ENCODE measurements at places on chromosomes 13 and 19. TPM values are rescaled to one million over a fixed set of nuclear protein-coding genes. Genes with fewer than 3 reads are reported as not detected.

The SHISA2 gene
- total RNA-seq: 5.5 TPM

The HTR2A gene
- not detected for total RNA-seq

The KLK5 gene
- not detected for total RNA-seq

The EFNB2 gene
- total RNA-seq: 93.2 TPM

The CD177 gene
- total RNA-seq: not detected

GRCh38 chr19:17580470-17581144 is 25.2 kb downstream of the COLGALT1 start:
- H3K36me3 ChIP-seq: peaks cover 14% of the 10 kb centered on the region
- H3K4me1 ChIP-seq: no peaks in the 10 kb centered on the region
- H3K27ac ChIP-seq: no peak overlapping the region
- DNase-seq: no peak
- H3K4me3 ChIP-seq: no peak overlapping the region

DNA sequence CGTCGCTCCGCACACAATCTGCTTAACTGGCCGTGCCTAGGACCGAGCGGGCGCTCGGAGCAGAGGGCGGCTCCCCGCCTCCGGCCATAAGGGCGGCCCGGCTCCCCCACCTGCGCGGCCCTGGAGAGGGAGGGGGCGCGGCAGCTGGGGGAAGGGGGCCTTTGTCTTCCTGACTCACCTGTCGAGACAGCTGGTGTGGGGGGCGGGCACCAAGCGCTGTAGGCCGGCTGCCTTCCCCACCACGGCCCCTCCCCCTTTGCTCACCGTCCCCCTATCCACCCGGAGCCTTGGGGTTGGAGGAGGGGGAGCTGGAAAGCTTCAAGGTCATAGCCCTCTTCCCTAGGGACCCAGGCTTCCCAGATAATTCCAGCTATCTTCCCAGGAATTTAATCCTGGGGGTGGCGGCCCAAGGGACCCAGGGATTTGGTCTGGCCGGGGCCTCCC is 1.2 kb downstream of the VASP start:
- DNase-seq: no peak
- peaks cover 11% of the 10 kb centered on the region for H3K36me3 ChIP-seq
- peaks cover 23% of the 10 kb centered on the region for H3K4me1 ChIP-seq

DNA sequence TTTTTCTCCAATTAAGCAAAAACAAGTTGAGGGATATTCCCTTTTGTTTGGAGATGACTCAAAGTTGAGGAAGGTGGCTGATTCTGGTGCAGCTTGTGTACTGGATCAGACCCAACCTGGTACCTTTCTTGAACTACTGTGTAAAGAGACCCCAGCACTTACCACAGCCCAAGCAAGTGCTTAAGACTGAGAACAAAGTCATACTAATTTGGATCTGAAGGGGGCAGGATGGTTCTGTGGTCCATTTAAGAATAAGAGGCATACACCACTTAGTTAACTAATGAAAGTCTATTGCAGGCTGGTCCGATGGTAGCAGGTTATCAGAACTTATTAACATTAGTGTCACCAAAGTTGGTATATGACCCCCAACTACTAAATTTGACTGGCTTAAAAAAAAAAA is 6.3 kb downstream of the THSD1 start:
- no peaks in the 10 kb centered on the region for H3K27me3 ChIP-seq
- no peak overlapping the region for H3K27ac ChIP-seq

DNA sequence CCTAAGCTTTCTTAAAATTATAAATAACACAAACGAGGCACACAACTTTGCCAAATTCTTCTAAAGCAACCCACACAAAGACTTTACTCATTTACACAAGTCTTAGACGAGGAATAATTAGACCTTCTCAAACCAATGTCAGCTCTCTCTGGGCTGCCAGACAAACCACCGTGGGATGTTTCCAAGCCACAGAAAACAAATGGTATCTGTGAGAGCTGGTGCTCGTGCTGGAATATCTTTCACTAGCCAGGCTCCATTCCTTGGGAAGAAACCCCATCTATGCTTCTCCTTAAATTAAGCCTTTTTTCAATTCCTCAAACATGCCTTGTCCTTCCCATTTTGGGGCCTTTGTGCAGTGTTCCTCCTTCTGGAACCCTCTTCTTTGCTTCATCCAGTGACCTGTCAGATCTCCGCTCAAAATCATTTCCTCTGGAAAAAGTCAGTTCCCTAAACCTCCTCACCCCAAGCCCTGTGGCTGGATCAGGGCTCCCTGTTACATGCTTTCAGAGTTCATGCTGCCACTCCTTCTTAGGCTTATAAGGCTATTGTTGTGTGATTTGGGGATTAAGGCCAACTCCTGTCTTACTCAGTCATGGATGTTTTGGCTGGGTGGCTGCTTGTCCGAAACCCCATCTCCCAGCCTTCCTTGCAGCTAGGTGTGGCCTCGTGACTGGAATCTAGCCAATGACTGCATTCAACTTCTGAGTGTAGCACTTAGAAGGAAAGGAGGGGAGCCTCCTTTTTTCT is 64.2 kb upstream of the GTF2F2 start:
- H3K27ac ChIP-seq: peak overlapping the region; percentile 82
- no peaks in the 10 kb centered on the region for H3K27me3 ChIP-seq
- peak; percentile 88 for DNase-seq
- peaks cover 17% of the 10 kb centered on the region for H3K4me1 ChIP-seq
- H3K4me3 ChIP-seq: peak overlapping the region; percentile 31

DNA sequence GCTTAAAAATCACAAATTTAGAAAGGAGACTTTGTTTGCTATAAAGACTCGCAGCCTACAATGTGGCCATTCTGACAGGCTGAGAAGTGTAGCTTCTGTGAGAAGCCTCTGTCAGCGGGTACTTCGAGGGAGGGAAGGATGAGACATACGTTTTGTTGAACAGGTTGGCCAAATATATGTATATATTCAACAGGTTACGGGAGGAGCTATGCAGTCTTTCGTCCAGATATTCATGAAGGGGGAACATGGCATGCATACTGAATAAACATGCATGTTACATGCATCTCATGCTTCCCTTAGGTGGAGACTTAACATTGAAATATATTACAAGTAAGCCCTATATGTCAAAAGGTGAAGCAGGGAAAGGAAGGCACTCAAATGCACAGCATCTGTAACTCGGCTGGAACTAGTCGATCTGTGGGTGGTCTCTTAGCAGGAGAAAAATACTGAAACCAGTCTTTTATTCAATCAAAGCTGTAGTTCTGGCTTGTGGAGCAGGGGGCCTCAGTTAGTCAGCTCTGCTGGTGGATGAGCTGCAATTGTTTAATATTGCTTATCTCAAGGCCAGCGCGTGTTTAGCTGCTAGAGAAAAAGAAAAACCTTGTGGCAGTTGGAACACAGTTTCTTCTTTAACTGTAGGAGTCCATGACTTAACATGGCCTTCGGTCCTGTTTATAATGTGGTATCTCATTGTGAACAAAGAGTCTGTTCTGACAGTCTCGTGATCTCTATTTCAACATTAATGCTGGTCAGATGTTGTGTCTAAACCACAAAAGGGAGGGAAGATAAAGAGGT is 94.3 kb downstream of the FAM216B start:
- no peaks in the 10 kb centered on the region for H3K4me1 ChIP-seq
- no peak overlapping the region for H3K4me3 ChIP-seq
- DNase-seq: no peak
- no peaks in the 10 kb centered on the region for H3K36me3 ChIP-seq
- H3K27ac ChIP-seq: no peak overlapping the region

DNA sequence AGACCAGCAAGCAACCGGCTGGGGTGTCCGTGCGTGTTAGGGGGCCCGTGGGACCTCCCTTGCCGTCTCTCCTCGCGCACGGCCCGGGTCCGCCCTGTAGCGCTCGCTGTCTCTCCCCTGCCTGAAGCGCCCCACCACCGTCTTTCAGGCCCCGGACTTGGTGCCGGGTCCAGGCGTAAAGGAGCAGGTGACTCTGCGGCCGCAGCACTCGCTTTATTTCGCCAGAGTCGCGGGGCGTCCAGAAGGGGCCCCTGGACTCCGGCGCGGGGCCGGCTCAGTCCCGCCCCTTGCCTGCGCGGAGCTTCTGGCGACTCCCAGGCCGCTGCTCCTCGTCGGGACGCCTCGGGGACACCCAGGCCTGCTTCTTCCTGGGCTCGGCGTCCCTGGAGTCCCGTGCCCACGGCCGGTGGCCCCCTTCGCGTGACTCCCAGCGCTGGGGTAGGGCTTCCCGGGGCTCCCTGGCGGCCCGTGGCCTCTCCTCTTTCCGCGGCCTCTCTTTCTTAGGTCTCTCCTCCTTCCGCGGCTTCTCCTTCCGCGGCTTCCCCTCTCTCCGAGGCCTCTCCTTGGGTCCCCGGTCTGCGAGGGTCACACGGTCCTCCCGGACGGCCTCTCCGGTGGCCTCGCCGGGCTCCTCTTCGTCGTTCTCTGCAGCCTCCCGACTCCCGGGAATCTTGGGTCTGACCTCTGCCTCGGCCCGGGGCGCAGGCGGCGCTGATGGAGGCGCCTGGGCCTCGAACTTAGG is 3.1 kb downstream of the AMH start:
- H3K4me3 ChIP-seq: no peak overlapping the region
- peaks cover 22% of the 10 kb centered on the region for H3K27me3 ChIP-seq
- H3K27ac ChIP-seq: no peak overlapping the region
- no peak for DNase-seq
- H3K36me3 ChIP-seq: no peaks in the 10 kb centered on the region
- peaks cover 3% of the 10 kb centered on the region for H3K4me1 ChIP-seq

DNA sequence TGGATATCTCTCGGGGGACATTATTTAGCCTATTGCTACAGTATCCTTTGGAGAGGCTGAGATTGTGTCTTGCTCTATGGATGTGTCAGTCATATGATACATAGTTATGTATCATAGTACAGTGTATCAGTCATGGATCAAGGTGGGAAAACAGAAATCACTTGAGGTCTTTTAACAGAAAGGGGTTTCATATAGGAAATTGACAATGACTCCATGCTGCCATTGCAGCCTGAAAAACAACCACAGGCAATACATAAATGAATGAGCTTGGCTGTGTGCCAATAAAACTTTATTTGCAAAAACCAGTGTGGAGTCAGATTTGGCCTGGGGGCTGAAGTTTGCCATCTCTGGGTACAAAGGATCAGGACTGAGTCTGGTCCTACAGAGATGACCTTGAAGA is 35.4 kb downstream of the COLGALT1 start:
- no peak for DNase-seq
- no peak overlapping the region for H3K27ac ChIP-seq
- H3K27me3 ChIP-seq: peaks cover 2% of the 10 kb centered on the region
- H3K4me1 ChIP-seq: no peaks in the 10 kb centered on the region
- H3K36me3 ChIP-seq: no peaks in the 10 kb centered on the region
- no peak overlapping the region for H3K4me3 ChIP-seq

- H3K4me1 ChIP-seq: no peaks in the 10 kb centered on the region
- DNase-seq: peak; percentile 12
- H3K27me3 ChIP-seq: no peaks in the 10 kb centered on the region
- no peak overlapping the region for H3K27ac ChIP-seq
- H3K4me3 ChIP-seq: no peak overlapping the region
- H3K36me3 ChIP-seq: no peaks in the 10 kb centered on the region
These were observed 33.6 kb downstream of the ZNF701 start for GRCh38 chr19:52603558-52604207.

DNA sequence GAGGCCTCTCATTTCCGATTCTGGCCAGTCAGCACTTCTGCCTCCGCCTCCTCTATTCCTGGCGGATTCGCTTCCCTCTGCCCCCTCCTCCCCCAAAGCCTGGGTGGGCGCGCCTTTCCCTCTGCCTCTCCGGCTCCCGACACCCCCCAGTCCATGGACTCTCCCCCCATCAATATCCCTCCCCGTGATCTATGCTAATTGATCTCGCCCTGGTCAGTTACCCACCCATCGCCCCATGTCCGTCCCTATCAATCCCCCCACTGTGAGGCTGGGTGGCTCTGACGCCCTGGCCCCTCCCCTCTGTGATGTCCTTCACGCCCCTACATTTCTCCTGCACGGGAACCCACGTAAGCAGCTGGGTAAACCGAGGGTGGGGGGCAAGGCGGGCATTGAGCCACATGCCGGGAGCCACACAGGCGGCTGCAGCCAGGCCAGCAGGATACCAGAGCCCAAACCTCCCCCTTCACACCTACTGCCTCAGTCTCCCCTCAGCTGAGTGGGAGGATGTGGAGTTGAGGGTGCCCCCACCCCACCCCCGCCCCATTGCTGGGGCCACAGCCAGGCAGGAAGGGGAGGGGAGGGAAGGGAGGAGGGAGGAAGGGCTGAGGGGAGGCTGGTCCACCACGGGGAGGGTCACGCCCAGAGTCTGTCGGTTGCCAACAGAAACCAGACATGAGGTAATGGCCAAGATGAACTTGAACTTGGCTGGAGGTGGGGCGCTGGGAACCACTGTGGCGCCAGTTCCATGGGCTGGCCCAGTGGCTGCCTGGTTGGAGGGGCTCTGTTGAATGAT is 21.0 kb downstream of the SMIM24 start:
- H3K4me1 ChIP-seq: peaks cover 32% of the 10 kb centered on the region
- H3K4me3 ChIP-seq: no peak overlapping the region
- DNase-seq: peak; percentile 96
- H3K36me3 ChIP-seq: peaks cover 12% of the 10 kb centered on the region
- no peaks in the 10 kb centered on the region for H3K27me3 ChIP-seq
